ENCODE measurements at places on chromosomes 4 and X. TPM values are rescaled to one million over a fixed set of nuclear protein-coding genes. Genes with fewer than 3 reads are reported as not detected.

ZNF732 gene
- 0.45 TPM for total RNA-seq

CC2D2A gene
- total RNA-seq = 26.4 TPM

ADH5 gene
- total RNA-seq = 230 TPM

NUDT10 gene
- total RNA-seq = 2.7 TPM

IL9R gene
- total RNA-seq = not detected

XAGE2 gene
- not detected for total RNA-seq

XAGE1A gene
- not detected for total RNA-seq

HSFX1 gene
- 3.5 TPM for total RNA-seq

TMEM150C gene
- 6.5 TPM for total RNA-seq

ASMT gene
- total RNA-seq = 1.3 TPM

S100P gene
- total RNA-seq = 7.2 TPM

TCEAL2 gene
- 21.4 TPM for total RNA-seq

PDE5A gene
- 196 TPM for total RNA-seq

CT45A1 gene
- not detected for total RNA-seq

CYSLTR1 gene
- 3.0 TPM for total RNA-seq

MID1IP1 gene
- total RNA-seq = 26.1 TPM

LARP1B gene
- 21.4 TPM for total RNA-seq

SLC4A4 gene
- total RNA-seq = 3.7 TPM

CACNA1F gene
- total RNA-seq = 0.06 TPM

FGG gene
- total RNA-seq = 0.87 TPM

FAM9C gene
- total RNA-seq = not detected

BMPR1B gene
- 14.6 TPM for total RNA-seq

PGAM4 gene
- total RNA-seq = not detected

MAGEB4 gene
- total RNA-seq = not detected

ASMTL gene
- total RNA-seq = 31.3 TPM

EFHC2 gene
- 0.81 TPM for total RNA-seq

SHISA3 gene
- 2.1 TPM for total RNA-seq

KCNIP4 gene
- not detected for total RNA-seq

SULT1B1 gene
- 2.4 TPM for total RNA-seq

C4orf36 gene
- 1.2 TPM for total RNA-seq

FAM133A gene
- total RNA-seq = 0.63 TPM

RNF150 gene
- total RNA-seq = 18.4 TPM

AKAP4 gene
- total RNA-seq = not detected

TSPAN7 gene
- total RNA-seq = 71.1 TPM

TREX2 gene
- 1.4 TPM for total RNA-seq

MID1 gene
- total RNA-seq = 19.3 TPM

ERCC6L gene
- total RNA-seq = 0.13 TPM

SMC1A gene
- 53.9 TPM for total RNA-seq

PSAPL1 gene
- total RNA-seq = not detected

ENPP6 gene
- total RNA-seq = 1.8 TPM

CT45A10 gene
- total RNA-seq = not detected

RRH gene
- 0.27 TPM for total RNA-seq

IL13RA2 gene
- total RNA-seq = 7.3 TPM

PRSS12 gene
- 0.18 TPM for total RNA-seq

HTR2C gene
- not detected for total RNA-seq

ARHGAP4 gene
- total RNA-seq = 36.0 TPM

MAGIX gene
- 2.7 TPM for total RNA-seq

KIT gene
- 9.6 TPM for total RNA-seq

OPHN1 gene
- total RNA-seq = 6.8 TPM

CCNA2 gene
- 2.6 TPM for total RNA-seq

SYP gene
- total RNA-seq = 4.5 TPM

EMD gene
- total RNA-seq = 73.1 TPM

QRFPR gene
- total RNA-seq = not detected

SYNPO2 gene
- total RNA-seq = 1,531 TPM

RBM46 gene
- not detected for total RNA-seq

GPRASP3 gene
- 9.1 TPM for total RNA-seq
